ENCODE measurements at places on chromosomes 5 and 9.

DNA sequence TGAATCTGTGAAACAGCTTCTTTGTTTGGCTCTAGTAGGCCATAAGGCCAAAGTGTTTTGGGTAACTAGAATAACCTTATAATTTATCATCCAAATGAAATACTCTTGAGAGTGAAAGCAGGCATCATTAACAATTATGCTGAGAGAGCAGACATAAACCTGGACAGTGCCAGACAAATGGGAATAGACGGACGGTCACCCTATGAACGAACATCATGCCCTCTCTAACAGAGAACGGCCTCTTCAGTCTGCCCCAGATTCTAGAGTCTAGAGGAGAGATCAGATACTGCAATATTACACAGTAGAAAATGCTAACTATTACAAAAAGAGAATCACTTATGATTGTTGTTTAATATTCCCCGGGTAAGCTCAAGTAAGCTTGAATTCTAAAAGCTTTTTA lies 68.5 kb downstream of the APBA1 start:
- no peak for DNase-seq

- DNase-seq = no peak
Measured at GRCh38 chr5:26578002-26578401, 460.4 kb downstream of the CDH9 start.

GRCh38 chr5:133819977-133820471 lies 148.4 kb downstream of the C5orf15 start:
- no peak for DNase-seq

DNA sequence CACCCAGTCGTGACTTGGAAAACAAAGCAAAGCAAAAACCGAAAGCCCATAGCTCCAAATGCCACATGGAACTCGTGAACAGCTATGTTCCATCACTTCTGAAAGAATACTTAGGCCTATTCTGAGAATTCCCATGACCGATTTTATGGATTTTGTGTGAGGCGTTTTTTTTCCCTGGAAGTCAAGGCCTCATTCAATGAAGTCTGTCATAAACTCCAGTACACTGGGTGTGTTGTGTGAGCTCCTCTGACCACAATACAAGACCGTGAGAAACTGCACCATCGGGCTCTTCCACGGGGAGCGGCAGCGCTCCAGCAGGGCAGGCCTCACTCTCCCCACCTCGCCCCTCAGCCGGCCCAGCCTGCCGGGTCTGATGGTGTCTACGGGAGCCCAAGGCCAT lies 209.5 kb downstream of the FANCC start:
- no peak for DNase-seq

GRCh38 chr9:78297672-78297961 lies 692 bp downstream of the PSAT1 start:
- DNase-seq = peak; percentile 28

DNA sequence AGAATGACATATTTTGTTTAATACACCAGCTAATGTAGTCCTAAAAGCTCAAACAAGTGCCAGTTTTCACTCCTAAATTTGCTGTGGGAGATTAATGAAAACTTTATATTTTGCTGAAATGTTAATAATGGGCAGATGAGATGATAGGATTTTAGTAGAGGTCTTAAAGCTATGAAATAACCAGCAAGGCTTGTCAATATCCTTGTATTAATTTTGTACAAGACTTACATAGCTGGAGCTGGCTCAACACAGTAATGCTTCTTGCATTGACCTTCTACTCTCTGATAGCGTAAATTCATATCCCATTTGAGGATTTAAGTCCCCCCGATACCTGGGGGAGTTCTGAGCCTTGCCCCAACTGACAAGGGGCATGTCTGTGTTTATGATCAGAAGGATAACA lies 219.2 kb downstream of the MAPKAP1 start:
- no peak for DNase-seq

- DNase-seq = no peak
Measured at GRCh38 chr5:145948921-145949320, 12.5 kb downstream of the SH3RF2 start.

- DNase-seq = no peak
Measured at GRCh38 chr5:163310997-163311396, 126.4 kb upstream of the CCNG1 start.

GRCh38 chr9:71721855-71722254 lies 46.5 kb downstream of the CEMIP2 start:
- DNase-seq = no peak

DNA sequence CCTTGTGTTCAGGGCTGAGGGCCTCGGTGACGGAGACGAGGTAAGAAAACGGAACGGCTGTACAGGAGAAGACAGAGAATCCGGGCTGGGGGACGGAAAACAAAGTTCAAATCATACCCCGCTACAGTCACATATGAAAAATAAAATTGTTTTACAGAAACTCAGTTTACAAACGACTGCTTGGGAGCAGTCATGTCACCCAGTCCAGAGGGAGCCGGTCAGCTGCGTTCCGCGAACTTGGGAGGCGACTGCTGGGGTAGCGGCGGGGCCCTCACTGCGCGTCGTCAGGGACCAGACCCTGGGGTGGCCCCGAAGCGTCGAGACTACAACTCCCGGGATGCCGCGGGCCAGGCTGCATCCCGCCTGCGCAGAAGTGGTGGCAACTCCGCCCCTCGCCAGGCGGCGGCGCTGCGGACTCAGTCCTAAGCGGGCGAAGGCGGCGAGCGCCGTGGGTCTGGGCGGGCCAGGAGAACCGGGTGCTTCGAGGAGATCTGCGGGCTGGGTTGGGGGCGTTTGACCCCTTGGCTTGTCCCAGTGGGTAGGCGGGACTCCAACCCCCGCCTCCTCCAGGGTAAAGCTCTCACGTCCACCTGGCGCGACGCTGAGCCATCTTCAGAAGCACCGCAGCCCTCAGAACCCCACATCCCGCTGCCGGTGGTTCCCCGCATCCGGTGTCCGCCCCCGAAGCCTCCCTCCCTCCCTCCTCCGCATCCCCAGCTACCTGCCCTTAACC lies 4.0 kb downstream of the SIT1 start:
- peak; percentile 81 for DNase-seq

- no peak for DNase-seq
Measured at GRCh38 chr9:133278161-133279114, 3.4 kb upstream of the ABO start.

DNA sequence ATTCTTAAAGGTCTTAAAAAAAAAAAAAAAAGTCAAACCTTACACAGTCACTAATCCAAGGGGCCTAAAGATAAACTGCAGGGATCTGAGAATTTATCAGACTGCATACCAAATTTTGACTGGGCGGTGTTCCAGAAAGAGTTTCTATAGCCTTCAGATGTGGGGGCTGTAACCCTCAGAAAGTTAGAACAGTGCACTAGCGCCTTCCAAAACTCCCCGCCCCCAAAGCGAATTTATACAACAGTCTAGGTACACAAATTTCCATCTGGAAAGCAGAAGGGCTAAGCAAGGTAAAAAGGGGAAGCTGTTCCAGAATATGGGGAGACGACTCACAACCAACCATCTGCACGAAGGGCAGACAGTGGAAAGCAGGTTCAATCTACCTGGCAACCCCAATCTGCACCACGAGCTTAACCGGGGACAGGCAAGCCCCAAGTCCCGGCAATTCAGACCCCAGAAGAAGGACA lies 813 bp downstream of the ERMP1 start:
- DNase-seq = no peak

- no peak for DNase-seq
Measured at GRCh38 chr9:120478208-120478607, 101.8 kb downstream of the CDK5RAP2 start.

- peak; percentile 1 for DNase-seq
Measured at GRCh38 chr9:118059484-118060278, 355.5 kb downstream of the TLR4 start.

GRCh38 chr9:97615439-97616072 lies 17.6 kb downstream of the TSTD2 start:
- peak; percentile 52 for DNase-seq

DNA sequence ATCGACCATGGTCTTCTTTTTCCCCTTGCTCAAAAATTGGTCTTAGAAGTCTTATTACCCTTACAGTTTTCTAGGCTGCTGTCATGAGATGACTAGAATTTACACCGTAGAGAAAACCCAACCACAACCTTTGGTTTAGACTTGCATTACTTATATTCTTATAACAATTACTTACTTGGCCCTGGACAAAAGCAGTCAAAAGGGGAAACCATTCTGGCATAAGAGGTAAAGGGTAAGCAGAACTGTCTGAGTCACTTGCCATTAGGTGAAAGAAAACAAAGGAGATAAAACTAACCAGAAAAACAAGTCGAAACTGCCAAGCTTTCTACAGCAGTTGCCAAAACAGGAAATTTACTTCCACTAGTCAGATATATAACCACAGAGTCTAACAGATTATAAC lies 17.9 kb downstream of the TMEM245 start:
- DNase-seq = peak; percentile 68

DNA sequence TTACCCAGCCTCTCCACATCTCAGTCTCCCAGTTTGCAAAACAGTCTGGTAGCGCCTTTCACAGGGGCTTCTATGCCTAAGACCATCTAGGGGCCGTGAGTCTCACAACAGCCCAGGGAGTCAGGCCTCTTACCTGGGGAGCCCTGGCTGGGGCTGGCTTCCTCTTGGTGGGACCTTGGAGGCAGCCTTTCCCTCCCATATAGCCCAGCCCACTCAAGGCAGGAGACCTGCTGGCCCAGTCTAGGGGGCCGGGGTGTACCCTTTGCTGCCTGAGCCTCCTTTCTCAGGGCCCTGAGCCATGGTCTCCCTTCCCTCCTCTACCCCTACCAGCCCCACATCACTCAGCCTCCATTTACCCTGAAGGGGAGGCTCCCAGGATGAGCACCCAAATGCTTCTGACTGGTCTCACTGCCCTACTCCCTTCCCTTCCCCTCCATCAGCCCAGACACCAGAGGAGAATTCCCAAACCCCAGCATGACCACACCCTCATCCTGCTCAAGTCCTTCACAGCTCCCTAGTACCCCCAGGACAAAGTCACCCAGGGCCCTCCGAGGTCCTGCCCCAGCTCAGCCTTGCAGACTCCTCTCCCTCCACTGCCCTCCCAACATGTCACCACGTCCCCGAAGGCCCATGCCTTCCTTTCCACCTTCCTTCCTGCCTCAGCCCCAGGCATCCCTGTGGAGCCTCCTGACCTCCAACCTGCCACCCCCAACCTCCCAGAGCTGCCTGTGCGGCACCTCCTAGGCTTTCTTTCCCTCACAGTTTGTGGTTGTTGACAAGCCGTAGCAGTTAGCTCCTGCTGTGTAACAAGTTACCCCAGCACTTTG lies 55.3 kb downstream of the BARX1 start:
- no peak for DNase-seq

DNA sequence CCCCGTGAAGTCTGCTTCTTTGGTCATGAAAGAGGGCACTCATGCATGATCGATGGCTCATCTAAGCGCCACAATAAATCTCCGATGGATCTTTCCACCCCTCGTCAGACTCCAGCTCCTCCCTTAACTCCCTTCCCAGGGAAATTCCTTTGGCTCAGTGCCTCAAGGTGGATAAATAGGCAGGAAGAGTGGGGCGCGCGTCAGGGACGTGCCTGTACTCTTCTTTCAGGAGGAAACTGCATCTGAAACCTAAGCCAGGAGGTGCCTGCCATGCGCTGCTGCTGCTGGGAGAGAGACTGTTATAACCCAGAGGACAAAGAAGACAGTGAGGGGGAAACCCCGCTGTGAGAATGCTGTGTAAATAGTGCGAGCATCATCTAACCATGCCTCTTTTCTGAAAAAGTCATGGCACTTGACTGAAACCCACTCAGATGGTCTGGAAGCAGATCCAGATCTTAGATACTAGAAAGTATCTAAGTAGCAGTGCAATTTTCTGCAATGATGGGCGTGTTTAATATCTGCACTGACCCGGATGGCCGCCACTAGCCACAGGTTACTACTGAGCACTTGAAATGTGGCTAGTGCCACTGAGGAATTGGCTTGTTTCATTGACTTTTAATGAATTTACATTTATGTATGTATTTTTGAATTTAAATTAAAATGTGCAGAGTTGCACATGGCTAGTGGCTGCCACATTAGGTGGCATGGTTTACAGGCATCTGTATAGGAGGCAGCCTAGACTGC lies 120.3 kb upstream of the BASP1 start:
- no peak for DNase-seq

DNA sequence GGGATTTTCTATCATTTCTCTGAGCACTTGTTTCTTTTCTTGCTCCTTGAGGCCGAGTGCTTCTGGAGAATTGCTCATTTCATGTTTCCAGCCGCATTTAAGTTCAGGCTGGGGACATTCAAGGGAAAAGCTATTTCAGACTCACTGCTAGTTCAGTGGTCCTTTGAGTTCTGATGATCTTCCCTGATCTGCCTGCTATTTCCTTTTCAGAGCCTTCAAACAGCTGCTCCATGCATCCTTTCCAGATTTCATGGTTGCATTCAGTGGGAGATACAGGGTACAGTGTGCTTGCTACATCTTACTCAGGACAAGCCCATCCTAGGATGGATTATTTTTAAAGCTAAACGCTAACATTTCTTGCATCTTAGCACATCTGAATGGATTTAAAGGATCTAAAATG lies 14.7 kb downstream of the NDUFS4 start:
- no peak for DNase-seq

GRCh38 chr9:121298689-121299466 lies 30.9 kb downstream of the GSN start:
- no peak for DNase-seq

DNA sequence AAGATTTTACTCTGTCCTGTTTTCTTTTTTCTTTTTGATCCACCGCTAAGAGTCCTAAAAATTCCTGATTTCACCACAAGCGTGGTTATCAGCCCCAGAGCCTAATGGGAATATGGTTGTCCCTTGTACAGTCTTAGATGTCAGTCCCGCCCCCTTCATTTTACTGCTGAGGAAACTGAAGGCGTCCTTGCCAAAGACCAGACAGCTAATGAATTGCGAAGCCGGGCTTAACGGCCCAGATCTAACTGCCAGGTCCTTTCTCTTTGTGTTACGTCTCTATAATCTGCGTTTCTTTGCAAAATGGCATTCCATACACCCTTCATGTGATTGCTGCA lies 497 bp downstream of the NSA2 start:
- peak; percentile 38 for DNase-seq

- no peak for DNase-seq
Measured at GRCh38 chr9:98365781-98366180, 110.3 kb upstream of the TBC1D2 start.

- DNase-seq = no peak
Measured at GRCh38 chr5:171318026-171318425, 9.0 kb downstream of the TLX3 start.

- DNase-seq = no peak
Measured at GRCh38 chr9:24144796-24145195, 318.8 kb upstream of the ELAVL2 start.

GRCh38 chr9:14692470-14693250 lies 572 bp downstream of the ZDHHC21 start:
- DNase-seq = no peak

GRCh38 chr5:73748510-73749400 lies 122.8 kb downstream of the ARHGEF28 start:
- peak; percentile 22 for DNase-seq

DNA sequence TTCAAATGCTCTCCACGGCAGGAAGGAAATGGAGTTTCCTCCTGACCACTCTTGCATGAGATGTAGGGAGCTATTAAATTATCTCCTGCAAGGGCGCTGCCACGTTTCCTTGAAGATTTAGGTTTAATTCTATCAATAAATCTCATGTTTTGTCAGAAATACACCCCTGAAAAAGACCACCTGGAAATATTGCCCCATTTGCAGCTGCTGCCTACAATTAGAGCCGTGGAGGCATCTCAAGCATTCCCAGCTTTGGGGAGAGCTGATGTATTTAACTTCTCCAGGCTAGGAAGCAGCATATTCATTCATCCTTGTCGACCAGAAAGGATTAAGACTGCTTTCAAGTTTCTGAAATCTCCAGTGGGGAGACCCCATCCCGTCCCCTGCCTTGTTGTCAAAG lies 40.5 kb downstream of the CCNJL start:
- DNase-seq = no peak

All from brain microvascular endothelial cell (primary cell).